ENCODE measurements at places on chromosomes 16 and 17. TPM values are rescaled to one million over a fixed set of nuclear protein-coding genes. Genes with fewer than 3 reads are reported as not detected.
A peak's percentile ranks its signal among the peaks of the same experiment; 100 is the strongest.

GRCh38 chr17:54945231-54945630, 23.2 kb downstream of the COX11 start:
- no peak for DNase-seq
- peaks cover 3% of the 10 kb centered on the region for H3K36me3 ChIP-seq
- H3K27ac ChIP-seq: no peak overlapping the region

DNA sequence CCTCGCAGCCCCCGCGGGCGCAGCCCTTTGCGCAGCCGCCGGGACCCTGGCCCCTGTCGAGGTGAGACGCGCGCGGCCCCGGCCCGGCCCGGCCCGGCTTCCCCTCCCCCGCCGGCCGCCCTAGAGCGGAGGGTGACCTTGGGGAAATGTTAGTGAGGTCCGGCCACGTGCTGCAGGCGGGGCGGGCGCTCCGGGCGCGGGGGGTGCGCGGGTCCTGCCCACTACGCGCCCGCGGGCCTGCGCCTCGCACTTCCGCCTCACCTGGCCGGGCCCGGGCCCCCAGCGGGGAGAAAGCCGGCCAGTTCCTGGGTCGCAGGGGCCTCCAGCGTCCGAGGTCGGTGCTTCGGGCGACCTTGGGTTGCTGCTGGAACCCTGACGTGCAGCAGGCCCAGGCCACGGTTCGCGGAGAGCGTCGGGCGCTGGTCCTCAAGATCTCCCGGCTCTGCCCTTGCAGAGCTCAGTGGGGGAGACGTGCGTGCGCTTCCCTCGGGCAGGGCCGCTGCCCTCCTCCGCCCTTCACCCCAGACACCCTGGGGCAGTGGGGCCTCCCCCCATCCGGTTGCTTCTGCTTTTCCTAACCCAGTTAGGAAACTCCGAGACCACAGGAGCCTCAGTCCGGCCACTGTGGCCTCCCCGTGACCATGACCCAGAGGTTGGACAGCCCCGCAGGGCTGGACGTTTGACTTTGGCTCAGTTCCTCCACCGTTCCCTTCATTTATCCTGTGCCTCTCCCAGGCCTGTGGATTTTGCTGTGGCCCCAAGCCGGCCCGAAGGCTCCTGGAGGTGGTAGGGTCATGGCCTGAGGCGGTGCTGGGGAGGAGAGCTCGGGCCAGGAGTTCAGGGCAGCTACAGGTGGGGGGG, 791 bp downstream of the MCRIP2 start:
- no peaks in the 10 kb centered on the region for H3K36me3 ChIP-seq
- H3K27me3 ChIP-seq: no peaks in the 10 kb centered on the region
- peaks cover 41% of the 10 kb centered on the region for H3K4me1 ChIP-seq
- H3K4me3 ChIP-seq: peak overlapping the region; percentile 70
- peak overlapping the region; percentile 91 for H3K27ac ChIP-seq

- no peaks in the 10 kb centered on the region for H3K27me3 ChIP-seq
- H3K36me3 ChIP-seq: peaks cover 16% of the 10 kb centered on the region
- no peak for DNase-seq
- no peak overlapping the region for H3K27ac ChIP-seq
- H3K4me3 ChIP-seq: no peak overlapping the region
These were observed 7.2 kb upstream of the SLC43A2 start for GRCh38 chr17:1635675-1636465.

APOBR gene
- 12.6 TPM for total RNA-seq
